Naive thymus-derived CD8-positive, alpha-beta T cell (primary cell): ENCODE measurements at places on chromosomes 1 and 21. TPM values are rescaled to one million over a fixed set of nuclear protein-coding genes. Genes with fewer than 3 reads are reported as not detected.

Gene FMOD
- total RNA-seq, result not detected

Gene CFAP45
- 1.5 TPM for total RNA-seq

DNA sequence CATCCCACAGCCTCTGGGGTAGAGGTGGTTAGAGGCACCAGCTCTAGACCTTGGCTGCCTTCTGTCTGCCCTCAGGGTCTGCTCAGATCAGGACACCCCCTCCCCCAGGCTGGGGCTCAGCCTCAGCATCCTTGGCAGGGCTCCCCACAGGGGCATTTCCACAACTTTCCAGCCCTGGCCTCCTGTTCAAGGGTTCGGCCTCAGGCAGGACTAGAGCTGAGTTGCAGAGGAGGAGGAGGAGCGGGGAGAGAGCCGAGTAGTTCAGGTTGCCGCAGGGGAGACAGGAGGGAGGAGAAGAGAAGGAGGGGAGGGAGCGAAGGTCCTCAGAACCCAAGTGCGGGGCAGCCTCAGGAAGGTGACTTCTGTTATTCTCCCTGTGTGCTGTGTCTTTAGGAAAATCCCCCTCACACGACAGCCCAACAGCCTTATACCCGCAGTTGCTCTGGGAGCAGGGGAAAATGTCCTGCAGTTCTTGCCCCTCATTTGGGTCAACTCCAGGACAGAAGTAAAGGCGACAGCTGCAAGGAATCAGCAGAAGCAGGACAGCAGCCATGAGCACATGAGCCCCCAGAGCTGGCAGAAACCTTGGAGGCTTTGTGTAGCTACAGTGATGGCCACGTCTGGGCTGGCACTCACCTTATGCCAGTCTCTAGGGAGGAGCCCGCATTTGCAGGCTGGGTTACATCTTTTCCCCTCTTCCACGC, 46.5 kb upstream of the TENT5B start:
- no peak for DNase-seq

- DNase-seq, result no peak
These were observed 321.3 kb downstream of the KIF26B start for GRCh38 chr1:245475961-245476516.

DNA sequence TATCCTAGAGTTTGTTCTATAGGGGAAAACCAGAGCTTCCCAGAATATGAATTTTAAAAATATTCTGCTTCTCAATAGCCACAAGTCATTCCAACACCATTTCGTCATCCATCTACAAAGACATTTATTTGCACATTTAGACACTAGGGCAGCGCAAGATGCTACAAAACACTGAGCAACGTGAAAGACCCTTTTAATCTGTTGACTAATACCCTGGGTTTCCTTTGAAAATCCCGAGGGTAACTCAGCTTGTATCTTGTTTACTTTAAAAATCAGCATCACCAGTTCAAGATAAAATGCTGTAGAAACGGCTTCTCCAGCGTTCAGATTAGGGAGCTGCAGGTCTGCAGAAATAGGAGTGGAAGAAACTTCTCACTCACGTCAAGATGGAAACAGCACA, 13.5 kb downstream of the PDPN start:
- no peak for DNase-seq
